ENCODE measurements at places on chromosomes 5 and 9.

- no peak for DNase-seq
Observed at GRCh38 chr5:80507663-80508062, 19.8 kb downstream of the FAM151B start.

DNA sequence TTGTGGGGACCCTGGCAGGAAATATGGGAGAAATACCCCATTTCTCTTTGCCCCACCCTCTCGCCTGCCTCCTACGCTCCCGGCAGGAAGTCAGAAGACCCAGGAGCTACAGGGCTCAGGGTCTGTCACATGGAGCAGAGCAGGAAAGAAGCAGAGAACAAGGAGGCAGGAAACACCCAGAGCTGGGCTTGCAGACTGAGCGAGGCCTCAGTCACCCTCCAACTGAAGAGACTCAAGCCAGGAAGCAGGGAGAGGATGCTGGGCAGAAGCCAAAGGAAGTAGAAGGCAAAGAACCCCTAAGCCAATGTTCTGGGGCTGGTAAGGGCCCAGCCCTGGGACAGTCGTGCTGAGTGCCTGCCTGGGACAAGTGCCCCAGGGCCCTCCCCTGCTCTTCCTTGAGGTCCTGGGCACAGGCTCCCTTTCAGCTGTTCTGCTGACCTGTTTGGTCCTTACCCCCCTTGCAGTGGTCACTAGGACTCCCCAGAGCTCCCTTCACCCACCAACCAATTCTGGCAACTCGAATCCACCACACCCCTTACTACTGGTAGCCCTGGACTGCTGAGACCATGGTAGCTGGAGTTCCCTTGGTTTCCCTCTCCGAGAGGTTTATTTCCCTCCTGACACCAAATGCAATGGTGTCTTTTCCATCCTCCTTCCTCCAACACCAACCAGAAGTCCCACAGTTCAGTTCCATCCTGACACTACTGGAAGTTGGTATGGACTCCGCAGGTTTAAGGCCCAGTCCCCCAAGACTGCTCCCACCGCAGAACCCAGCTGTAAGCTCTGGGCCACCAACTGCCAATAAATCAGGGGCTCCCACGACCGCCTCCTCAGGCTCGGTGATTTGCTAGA lies 157.5 kb downstream of the COL23A1 start:
- DNase-seq: no peak

GRCh38 chr9:133443982-133444381 lies 15.8 kb upstream of the CACFD1 start:
- no peak for DNase-seq

DNA sequence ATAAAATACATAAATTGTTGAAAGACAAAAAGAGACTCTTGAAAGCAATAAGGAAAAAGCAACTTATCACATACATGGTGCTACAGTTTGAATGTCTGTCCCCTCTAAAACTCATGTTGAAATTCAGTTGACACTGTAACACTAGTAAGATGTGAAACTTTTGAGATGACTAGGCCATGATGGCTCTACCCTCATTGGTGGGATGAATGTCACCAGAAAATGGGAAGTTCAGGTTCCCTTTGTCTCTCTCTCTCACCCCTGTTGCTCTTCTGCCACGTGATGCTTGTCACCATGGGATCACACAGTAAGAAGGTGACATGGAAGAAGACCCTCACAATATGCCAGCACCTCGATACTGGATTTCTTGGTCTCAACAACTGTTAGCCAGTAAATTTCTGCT lies 50.3 kb upstream of the SPTLC1 start:
- no peak for DNase-seq

DNA sequence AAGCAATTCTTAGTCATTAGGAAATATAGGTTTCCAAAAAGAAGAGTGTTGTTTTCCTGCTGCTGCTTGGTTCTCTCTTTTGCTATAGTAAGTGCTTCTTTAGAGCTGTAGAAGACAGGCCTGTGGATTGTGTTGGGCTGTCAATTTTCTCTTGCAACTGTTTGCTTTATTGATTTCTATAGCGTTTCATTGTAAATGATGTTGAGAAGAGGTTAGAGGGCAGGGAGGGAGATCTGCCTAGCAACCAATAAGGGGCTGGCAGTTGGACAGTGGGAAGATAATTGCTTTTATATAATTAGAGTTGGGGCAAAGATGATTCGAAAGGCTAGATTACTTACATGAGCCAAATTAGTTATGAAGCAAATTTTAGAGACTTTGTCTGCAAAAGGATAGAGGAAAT lies 11.1 kb downstream of the UNC13B start:
- no peak for DNase-seq

DNA sequence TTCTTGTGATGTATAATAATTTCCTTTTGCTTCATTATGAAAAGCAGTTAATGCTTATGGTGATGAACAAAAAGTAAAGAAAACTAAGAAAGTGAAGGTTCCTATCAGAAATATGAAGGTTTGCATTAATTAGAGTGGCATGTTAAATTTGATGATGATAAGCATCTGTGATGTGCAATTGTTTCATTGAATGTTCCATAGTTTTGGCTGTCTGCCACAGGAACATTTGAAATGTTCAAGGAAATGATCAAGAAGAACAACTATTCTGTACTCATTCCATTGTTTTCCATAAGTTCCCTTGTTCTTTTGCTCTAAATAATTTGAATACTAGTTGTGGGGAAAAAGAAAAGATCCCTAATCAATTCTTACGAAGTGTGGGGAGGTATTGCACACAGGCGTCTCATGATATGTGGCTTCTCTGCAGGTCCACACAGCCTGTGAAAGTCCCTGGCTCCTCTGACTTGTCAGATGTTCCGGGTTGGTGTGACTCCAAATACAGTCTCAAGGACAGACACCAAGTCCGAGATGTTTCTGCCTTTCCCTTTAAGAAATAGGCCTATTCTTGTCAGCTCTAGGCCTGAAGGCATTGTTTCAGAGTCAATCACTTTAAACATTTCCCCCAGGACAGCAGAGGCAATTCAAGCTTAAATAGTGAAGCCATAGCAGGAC lies 152.6 kb upstream of the MAST4 start:
- no peak for DNase-seq

DNA sequence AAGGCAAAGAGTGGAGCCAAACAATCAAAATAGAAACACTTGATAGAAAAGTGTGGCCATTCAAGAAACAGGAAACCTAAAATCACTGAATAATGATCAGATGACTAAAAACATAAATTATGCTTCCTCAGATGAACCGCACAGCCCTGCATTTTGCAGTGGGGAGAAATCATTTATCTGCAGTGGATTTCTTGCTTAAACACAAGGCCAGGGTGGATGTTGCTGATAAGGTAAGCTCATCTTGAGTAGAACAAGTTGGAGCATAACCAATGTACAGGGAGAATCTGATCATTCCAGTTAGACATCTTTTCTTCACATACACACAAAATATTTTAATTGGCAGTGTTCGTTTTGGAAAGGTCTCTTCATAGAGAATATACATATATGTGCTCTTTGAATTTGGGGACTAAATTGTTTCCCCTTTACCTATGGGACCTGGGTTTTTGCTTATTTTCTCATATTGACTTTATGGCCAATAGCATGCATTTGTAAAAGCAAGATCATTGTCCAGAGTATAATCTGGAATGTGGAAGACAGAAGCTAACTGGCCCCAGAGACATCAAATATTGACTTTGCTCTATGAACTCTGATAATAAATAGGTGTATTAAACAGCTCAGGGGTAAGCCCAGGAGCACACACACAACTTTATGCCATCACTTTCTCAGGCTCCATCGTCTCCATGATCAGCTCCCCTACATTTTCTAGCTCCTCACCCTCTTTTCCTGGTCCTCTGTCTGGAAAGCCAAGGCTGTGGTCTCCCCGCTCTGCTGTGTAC lies 9.1 kb downstream of the ANKDD1B start:
- DNase-seq: no peak

- no peak for DNase-seq
Observed at GRCh38 chr9:90547896-90548295, 94.7 kb downstream of the DIRAS2 start.

GRCh38 chr9:131204285-131204684 lies 72.0 kb downstream of the FAM78A start:
- DNase-seq: no peak

- DNase-seq: no peak
Observed at GRCh38 chr5:167786871-167787578, 504.4 kb upstream of the WWC1 start.

- no peak for DNase-seq
Observed at GRCh38 chr5:179387151-179388110, 42.2 kb upstream of the ADAMTS2 start.

DNA sequence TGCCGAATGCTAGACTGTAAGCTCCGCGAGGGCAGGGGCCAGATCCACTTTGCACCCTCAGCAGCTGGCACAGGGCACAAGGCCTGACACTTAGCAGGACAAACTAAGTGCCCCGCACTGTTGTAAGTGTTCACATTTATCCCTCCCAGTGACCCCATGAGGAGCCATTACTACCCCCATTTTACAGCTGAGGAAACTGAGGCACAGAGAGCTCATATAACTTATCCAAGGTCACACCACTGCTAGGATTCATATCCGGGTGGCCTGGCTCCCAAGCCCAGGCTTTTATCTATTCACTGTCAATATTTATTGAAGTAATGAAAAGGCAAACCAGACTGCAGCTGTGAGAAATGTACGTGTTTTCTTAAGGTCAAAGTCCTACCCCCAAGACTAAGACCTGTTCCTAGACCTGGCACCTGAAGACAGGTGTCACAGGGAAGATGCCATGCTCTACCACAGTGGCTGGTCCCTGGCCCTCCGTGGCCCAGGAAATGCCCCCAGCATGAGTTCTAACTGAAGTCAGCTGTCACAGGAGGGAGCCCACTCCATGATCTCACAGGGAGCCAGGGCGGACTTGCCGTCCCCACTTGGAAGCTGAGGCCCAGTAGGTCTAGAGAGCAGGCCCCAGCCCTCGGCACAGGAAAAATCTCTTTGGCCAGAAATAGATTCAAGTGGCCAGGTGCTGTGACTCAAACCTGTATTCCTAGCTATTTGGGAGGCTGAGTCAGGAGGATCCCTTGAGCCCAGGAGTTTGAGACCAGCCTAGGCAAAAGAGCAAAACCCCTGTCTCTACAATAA lies 74.7 kb upstream of the IL17B start:
- DNase-seq: no peak

DNA sequence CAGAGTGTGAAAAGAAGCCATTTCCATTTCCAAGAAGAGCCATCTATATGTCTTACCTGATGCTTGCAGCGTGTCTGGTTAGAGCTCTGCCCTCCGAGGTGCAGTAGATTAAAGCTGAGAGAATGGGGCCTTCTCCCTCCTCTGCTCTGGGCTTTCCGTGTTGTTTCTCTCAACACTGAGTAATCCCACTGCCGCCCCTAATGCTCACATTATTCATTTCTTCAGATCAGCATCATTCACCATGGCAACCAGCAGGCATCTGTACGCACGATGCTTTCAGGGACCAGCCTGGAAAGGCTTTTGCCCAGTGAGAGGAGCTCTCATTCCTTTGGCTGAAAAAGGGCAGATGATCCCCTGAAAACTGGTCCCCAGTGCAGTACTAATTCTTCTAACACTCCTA lies 79.6 kb downstream of the CYFIP2 start:
- no peak for DNase-seq

- peak; percentile 54 for DNase-seq
Observed at GRCh38 chr5:151682751-151683331, 3.9 kb downstream of the SPARC start.

DNA sequence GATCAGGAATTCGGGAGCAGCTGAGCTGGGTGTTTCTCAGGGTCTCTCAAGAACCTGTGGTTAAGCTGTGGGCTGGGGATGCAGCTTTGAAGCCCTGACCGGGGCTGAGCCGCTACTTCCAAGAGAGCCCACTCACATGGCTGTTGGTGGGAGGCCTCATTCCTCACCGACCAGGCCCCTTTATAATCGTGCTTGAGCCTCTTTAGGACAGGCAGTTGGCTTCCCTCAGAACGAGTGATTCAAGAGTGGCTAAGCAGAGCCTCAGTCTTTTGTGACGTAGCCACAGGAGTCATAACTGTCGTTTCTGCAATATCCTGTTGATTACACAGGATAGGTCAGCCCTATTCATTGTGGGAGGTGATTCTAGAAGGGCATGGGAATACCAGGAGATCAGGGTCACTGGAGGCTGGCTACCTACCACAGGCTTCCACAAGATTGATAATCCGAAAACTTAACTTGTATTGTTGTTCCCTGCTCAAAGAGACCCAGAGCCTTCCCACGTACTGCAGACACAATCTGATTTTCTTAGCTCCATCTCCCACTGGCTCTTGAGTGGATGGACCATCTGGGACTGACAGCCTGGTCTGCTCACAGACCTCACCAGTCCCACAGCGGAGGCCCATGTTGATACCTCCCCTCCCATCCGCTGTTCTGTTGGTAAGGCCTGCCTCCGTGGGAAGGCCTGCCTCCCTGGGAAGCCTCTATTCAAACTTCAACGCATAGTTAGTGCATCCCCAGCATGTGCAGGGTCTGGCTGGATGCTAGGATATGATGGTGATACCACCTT lies 3.0 kb upstream of the ERGIC1 start:
- no peak for DNase-seq

DNA sequence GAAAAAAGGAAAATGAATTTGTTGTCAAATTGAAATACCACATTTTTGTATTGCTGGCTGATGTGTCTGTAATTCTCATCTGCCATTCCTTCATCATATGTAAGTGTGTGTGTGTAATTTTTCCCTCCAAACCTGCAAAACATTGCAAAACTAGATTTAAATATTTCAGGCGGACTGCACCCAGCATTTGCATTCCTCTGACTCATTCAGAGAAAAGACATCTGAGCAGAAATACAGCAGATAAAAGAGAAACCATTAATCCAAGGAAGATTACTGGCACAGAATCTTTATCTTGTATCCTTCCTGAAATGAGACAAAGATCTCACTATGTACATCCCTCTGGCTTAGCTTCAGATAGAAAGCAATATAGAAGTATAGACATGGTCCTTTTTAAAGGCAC lies 275.3 kb downstream of the TMEM38B start:
- DNase-seq: no peak

DNA sequence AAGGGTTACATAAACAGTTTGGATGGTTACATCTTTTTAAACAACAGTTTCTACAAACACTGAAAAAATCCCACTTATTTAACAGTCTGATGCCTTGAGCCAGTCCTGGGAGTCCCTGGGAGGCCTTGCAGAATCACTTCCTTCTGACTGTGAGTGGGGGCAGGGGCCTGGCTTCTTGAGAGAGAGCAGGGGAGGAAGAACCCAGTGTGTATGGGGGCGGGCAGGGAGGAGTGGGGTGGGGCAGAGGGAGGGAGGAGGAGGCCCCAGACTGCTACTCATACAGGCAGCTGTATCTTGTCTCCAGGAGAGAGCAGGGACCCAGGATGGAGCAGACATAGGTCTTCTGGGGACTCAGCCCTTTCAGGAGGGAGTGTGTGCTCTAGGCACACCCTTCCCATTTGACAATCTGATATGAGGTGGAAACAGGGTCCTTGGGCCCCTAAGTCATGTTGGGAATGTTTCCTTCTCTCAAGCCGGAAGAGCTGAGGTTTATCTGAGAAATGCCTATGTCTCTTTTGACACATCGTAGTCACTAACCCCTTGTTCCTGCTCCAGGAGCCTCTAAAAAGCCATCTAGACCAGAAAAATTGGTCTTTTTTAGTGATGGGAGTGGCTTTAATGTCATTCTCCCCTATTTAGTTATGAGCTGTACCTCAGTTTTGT lies 52.8 kb downstream of the IRF1 start:
- no peak for DNase-seq
